Right hindlimb (tissue), 1 donor: ENCODE measurements at places on chromosomes 4 and X.
A peak's percentile ranks its signal among the peaks of the same experiment; 100 is the strongest.

DNA sequence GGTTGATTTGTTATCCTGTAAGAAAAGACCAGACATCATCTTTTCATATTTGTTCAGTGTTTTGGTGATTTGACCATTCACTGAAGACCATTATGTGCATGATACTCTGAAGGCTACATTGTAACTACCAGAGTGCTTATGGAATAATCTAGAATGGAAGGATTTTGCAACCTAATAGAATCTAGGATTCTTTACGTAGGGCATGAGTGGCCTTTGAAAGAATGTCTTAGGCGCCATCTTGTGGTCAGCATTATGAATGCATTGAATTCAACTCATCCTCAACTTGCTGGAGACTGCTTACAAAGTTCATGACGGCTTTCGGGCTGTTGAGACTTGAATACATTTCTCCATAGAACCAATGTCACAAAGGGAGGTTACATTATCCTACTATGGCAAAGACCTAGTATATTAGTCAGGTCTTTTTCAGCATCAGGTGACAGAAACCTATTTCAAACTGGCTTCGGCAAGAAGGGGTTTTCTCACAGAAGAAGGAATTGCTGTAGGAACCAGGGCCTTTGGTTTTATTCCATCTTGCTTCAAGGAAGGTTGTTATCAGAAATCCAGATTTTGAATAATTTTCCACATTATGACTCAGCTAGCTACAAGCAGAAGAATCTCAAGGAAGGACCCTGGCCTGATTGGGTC, 104.1 kb downstream of the GPAT3 start:
- peak; percentile 52 for DNase-seq

DNA sequence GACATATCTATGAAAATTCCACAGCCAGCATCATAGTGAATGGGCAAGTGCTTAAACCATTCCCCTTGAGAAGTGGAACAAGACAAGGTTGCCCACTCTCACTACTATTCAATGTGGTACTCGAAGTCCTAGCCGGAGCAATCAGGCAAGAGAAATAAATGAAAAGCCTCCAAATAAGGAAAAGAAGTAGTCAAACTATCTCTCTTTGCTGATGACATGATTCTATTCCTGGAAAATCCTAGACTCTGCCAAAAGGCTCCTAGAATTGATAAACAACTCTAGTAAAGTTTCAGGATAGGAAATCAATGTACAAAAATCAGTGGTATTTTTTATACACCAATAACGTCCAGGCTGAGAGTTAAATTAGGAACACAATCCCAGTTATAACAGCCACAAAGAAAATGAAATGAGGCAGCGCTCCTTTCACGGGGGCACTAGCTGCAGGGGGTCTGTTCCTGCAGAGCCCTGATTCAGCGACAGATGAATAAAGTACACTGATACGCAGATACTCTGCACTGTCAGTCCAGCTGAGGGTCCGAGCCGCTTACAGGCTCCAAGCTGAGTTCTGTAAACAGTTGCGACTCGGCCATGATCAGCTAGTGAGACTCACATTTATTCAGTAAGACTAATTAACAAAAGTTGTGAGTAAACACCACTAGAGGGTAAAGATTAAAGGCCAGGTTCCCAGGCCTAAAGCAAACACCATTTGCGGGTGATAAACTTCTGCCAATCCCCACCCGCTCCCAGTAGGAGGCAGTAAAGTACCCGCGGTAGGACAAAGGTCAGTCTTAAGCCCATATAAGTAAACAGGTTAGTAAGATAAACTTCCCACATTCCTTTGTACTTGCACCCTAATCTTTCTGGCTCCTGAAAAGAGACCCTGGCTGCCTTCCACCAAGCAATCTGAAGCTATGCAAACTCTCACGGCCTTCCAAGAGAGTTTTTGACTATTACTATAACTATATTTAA, 290.6 kb upstream of the GRID2 start:
- no peak for DNase-seq

DNA sequence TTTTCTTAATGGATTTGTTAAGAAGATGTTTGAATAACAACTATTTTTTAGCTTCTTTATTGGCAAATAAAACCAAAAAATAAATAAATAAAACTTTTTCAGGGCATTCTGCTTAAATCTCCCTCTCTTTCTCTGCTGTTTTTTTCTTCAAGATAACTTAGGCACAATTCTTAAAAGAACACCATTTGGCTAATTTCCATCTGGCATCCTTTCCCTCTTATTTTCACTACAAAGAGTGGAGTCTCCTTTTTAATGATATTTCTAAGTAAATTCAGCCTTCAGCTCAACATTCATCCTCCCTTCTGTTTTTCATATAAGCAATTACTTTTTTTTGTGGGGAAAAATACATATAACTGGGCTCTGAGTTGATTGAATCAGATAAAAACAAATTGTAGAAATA, 88.1 kb downstream of the PCDH7 start:
- no peak for DNase-seq

GRCh38 chr4:152585023-152585441, 49.1 kb upstream of the FBXW7 start:
- DNase-seq: no peak

DNA sequence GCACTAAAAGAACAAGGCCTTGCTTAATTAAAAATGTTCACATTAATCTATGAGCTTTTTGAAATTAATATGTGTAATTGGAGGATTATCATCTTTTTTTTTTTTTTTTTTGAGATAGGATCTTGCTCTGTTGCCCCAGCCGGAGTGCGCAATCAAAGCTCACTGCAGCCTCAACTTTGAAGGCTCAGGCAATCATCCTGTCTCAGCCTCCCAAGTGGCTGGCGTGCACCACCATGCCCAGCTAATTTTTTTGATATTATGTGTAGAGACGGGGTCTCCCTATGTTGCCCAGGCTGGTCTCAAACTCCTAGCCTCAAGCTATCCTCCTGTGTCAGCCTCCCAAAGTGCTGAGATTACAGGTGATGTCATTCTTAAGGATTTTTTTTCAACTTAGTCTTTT, 20.0 kb downstream of the PRPS1 start:
- DNase-seq: no peak
